Choroid plexus epithelial cell (primary cell): ENCODE measurements at places on chromosomes 2 and 18.

DNA sequence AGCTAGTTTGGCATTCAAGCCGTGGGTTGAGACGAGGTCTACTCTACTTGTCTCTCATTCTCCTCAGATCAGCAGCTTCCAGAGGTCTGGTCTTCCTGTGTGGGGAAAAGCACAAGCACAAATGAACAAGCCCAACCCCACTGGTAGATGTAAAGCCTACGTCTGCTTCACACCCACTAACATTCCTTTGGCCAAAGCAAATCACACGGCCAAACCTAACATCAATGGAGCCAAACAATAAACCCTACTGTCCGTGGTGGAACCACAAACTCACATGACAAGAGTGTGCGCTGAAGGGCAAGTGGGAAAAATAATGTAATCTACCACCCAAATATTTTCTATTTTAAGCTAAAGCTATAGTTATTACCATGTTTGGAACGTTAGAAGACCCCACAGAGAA lies 179.3 kb upstream of the MGAT5 start:
- DNase-seq, result no peak

DNA sequence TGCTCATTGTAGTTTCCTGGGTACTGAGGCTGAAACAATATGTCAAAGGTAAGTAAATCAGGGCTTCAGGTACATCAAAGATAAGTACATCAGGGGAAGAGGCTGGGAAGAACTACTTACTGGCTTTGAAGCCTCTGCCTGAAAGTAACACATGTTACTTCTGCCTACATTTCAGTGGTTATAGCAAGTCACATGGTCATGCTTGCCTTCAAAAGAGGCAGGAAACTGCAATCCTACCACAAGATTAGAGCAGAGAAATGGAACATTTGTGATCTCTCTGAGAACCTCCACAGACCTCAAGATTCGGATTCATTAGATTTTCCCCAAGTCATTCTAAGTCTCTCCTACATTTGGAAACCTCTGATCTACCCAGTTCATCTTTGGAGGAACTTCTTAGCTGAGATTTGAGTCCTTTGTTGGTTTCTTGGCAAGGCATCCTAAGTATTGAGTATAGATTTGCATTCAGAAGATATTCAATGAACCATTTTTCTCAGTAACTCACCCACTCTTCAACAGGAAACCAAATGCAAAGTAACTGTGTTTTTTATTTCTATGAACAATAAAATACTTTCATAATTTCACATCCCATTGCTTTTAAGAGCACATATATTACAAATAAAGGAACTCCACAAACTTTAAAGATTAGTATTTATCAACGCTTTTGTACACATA lies 48.5 kb upstream of the CCDC195 start:
- DNase-seq, result no peak

GRCh38 chr18:48917579-48918517 lies 32.9 kb downstream of the SMAD7 start:
- DNase-seq, result no peak

DNA sequence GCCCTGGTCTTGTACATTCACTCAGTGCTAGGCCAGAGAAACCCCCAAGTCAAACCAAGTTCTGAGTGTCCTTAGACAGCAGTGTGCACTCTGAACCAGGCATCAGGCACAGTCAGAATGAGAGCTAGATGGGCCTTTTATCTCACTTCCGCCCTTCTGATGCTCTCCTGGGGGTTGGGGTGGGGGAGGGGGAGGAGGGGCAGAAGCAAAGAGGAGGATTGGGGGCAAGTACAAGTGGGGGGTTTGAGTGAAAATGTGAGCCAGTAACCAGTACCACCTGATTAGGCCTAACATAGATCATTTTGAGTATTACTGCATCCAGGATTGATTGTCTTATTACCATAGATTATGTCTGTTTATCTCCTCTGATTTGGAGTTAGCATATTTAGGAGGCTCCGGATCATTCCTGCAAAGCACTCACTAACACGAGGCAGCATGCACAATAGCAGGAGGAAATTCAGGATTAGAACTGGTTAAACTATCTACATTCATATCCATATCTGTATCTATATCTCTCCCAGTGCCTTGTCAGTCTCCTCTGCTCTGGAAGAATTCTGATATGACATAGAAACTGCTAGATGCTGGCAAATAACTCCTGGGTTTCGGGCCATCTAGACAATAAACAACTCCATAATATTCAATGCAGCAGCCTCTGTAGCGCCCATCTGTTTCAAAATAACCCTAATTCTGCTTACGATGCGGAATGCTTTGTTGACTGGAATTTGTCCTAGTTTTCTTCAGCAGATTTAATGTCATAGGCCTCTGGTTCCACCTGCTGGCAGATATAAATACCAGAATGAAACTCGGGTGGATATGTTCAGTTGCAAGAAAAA lies 149.1 kb downstream of the RHBDD1 start:
- peak; percentile 93 for DNase-seq

DNA sequence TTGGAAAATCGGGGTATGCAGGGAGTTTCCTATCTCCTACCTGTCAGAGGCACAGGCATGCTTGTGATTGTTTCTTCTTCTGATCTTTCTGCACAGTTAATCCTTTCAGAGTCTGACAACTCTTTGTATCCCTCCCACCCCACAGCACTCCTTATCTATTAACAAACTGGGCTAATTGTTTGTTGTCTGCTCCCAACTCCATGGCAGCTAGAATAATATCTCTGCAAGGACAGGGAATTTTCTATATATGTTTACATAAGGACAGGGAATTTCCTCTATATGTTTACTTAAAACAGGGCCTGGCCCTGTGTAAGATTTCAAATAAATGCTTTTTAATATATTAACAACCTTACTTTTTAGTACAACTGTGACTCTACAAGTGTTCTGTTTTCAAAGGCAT lies 36.0 kb upstream of the VRK2 start:
- DNase-seq, result no peak

DNA sequence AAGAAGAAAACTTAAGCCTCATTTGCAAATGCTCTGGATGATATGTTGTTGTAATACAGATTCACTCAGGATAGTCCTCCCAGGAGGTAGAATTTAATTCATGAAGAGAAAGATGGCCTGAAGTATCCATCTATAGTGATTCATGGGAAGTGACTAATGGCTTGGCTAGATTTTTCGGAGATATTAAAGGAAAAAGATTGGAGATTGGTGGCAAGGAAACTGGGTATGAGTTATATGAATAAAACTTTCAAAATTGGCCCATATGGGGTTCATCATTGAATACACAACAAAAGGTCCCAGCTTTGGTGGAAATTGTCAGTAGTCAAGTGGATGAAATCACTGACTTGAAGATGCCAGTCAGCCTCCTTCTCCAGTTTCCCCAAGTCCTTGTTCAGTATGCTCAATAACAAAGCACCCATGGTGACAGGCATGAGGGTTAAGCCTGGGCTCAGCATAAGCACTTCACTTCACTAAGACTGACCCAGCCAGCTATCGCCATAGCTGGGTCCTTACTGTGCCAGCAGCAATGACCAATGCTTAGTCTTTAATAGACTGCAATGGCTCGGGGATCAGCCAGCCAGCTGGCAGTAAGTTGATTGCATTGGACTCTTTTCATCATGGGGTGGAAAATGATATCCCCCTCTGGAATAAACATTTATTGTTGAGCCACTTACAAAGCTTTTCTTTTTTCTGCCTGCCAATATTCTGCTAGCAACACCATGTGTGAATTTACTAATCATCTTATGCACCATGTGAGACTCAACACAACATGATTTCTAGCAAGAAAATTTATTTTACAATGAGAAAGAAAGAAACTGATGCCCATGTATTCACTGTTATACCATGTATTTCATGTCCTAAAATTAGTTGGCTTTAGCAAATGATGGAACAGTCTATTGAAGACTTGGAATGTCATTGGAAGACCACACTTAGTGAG lies 176.6 kb upstream of the TACR1 start:
- no peak for DNase-seq

- peak; percentile 16 for DNase-seq
Measured at GRCh38 chr2:168884975-168885374, 5.3 kb downstream of the SPC25 start.

- DNase-seq, result no peak
Measured at GRCh38 chr2:107001062-107001461, 115.1 kb upstream of the ST6GAL2 start.

DNA sequence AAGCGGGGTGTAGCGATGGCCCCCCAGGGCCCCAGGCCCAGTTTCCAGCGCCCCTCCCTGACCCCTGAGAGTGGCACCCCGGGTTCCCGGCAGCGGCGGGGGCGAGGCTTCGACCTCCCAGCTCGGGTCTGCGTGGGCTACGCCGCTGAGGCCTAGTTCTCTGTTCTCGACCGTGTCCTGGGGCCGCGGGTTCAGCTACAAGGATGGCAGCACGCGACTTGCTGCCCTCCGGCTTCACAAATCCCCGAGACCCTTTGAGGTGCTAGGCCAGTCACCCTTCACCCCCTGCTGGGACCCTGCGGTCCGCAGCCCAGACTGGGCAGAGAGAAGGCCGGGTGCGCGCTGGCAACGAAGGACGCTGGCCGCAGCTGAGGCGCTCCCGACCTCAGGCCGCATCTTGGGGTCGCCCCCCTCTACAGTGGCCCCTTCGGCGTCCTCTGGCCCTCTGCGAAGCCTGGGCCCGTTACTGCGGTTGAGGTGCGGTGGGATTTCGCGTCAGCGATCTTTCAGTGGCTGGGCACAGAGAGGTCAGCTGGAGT lies 1.2 kb downstream of the OTX1 start:
- DNase-seq, result no peak

GRCh38 chr2:240640939-240641338 lies 15.7 kb downstream of the GPR35 start:
- peak; percentile 43 for DNase-seq

DNA sequence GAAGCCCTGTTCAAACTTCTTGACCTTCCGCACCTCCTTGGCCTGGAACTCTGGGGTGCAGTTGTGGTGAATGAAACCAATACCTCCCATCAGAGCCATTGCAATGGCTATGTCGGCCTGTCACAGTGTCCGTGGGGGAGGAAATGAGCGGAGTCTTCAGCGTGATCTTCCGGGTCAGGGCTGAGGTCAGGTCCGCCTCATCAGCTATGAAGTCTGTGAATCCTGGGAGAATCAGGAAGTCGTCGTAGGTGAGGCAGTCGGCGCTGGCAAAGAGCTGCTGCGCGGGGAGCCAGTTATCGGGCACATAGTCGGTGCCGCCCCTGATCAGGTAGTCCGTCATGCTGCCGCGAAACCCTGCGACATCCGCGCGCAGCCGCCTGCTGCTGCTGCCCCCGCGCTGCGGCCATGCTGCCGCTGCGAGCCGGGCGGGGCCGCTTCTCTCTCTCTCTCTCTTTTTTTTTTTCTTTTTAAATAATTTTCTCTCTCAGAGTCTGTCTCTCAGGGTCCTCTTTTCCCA lies 154.1 kb upstream of the ZSWIM2 start:
- no peak for DNase-seq

DNA sequence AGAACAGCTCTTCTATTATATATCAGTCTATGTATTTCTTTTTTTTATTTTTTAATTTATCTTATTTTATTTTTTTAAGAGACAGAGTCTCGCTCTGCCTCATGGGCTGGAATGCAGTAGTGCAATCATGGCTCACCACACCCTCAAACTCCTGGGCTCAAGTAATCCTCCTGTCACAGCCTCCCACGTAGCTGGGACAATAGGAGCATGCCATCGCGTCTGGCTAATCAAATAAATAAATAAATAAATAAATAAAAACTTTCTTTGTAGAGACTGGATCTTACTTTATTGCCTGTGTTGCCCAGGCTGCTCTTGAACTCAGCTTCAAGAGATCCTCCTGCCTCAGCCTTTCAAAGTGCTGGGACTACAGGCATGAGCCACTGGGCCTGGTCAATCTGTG lies 117.0 kb downstream of the RBMS1 start:
- peak; percentile 77 for DNase-seq

GRCh38 chr2:141599721-141600120 lies 531.1 kb downstream of the LRP1B start:
- DNase-seq, result no peak

DNA sequence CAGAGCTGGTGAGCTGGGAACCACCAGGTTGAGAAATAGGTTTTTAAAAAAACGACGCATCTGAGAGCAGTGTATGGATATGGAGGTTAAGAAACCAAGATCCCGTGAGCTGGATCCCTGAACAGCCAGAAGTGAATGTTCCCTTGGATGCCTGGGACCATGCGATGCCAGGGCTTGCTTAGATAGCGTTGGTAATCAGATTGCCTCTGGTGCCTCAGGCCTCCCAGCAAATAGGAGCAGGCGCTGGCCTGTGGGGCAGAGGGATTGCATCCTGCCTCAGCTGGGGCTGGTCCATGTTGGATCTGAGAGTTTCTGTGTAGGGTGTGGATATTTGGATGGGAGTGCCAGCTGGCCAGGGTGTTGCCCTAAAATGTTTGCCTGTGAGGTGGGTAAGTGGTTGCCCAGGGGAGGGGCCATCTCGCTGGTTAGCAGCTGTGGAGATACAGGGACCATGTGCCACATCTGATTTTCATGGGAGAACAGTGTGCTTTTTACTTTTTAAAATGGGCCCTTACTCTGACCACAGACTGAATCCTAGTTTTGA lies 80.8 kb upstream of the MCFD2 start:
- no peak for DNase-seq

DNA sequence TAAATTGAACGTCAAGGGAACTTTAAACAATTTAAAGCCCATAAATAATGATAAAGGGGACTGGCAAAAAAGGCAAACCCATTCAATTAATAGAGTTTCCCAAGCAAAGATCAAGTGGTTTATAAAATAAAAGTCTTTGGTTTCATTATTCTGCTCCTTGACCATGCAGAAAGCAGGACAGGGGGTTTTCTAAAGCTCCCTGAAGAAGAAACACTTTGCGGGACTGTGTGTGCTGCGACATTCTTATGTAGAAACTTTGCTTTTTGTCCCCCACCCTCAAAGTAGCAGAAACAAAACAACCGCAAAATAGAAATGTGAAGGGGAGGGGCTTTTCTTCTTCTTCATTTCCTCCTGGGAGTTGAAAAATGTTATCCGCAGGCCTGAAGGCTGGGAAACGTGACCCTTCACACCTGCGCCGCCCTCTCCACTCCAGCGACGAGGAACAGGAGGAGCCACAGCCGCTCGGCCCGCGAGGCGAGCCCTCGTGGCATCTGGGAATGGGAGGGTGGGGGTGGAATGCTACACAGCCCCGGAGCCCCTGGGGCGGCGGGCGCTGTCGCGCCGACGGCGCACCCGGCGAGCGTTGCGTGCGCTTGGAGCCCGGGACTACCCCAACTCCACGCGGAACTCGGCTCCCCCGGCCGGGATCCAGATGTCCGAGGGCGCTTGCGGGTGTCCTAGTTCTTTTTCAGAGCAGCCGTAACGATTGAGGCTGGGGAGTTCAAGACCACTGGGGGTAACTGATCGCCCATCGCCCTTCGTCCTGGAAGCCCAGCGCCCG lies 4.3 kb upstream of the GBX2 start:
- no peak for DNase-seq

GRCh38 chr2:79980816-79981215 lies 323.7 kb downstream of the LRRTM1 start:
- DNase-seq, result no peak

DNA sequence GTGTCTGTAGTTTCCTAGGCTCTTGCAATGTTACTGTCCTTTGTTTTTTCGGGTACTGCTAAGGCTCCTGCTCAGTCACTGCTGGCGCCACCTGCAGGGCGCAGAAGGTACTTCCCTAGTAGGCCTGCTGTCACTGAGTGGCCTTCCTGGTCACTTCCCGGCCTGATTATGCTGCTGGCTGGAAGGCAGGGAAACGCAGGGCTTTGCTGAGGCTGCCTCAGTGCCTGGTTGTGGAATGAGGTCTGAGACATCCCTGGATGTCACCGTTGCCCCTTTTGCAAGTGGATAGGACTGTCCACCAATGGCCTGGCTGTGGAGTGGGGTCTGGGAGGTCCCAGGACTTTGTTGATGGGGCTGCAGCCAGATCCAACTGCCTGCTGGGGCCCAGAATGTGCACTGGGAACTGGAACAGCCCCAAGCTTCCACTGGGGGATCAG lies 13.1 kb downstream of the DAW1 start:
- peak; percentile 85 for DNase-seq
